Stimulated activated CD8-positive, alpha-beta memory T cell treated with anti-CD3 and anti-CD28 coated beads, Interleukin-15, amount 100 ng/mL, for 4 hours (primary cell): ENCODE measurements at places on chromosomes 13 and 19.
A peak's percentile ranks its signal among the peaks of the same experiment; 100 is the strongest.

GRCh38 chr19:47644743-47645482 is 36.0 kb downstream of the BICRA start:
- DNase-seq = no peak

GRCh38 chr19:2615782-2616181 is 86.7 kb downstream of the GNG7 start:
- DNase-seq = no peak

GRCh38 chr13:60584976-60585375 is 188.0 kb downstream of the TDRD3 start:
- no peak for DNase-seq

- DNase-seq = peak; percentile 87
Measured at GRCh38 chr19:51339687-51340656, 2.0 kb downstream of the VSIG10L start.

- DNase-seq = no peak
Measured at GRCh38 chr13:48801255-48801654, 147.5 kb downstream of the CYSLTR2 start.

GRCh38 chr13:50780201-50781015 is 63.1 kb downstream of the DLEU7 start:
- no peak for DNase-seq

DNA sequence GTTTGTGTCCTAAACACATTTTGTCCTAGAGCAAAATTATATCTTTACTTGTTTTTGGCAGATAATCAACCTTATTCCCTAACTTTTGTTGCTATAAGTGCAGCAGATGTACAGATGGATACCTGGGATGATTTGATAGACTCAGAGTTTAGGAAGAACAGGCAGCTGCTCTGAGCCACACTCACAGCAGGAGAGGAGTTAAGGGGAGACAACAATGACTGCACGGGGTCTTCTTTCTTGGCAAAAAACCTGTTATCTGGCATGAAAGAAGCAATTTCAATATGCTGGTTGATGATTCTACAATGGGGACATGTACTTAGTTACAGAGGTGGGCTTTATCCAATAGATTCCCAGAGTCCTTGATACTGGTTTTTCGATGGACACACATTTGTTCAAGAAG is 258.9 kb upstream of the PCDH9 start:
- DNase-seq = no peak

DNA sequence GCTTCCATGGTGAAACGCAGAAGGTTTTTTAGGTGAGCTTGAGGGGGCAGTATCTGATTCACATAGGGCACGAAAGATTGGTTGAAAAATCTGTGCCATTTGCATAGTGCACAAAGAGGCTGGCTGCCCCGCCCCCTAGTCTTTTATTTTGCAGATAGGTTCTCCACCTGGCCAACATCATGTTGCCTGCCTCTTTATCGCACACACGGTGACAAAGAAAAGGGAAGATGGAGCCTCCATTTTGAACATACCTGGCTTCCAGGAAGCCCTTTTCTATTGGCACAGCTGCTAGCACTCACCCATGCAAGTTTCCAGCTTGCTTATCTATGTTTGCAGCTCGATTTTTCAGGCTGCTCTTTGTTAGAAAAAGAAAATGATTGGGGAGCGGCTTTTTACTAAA is 316.2 kb upstream of the KLHL1 start:
- no peak for DNase-seq

DNA sequence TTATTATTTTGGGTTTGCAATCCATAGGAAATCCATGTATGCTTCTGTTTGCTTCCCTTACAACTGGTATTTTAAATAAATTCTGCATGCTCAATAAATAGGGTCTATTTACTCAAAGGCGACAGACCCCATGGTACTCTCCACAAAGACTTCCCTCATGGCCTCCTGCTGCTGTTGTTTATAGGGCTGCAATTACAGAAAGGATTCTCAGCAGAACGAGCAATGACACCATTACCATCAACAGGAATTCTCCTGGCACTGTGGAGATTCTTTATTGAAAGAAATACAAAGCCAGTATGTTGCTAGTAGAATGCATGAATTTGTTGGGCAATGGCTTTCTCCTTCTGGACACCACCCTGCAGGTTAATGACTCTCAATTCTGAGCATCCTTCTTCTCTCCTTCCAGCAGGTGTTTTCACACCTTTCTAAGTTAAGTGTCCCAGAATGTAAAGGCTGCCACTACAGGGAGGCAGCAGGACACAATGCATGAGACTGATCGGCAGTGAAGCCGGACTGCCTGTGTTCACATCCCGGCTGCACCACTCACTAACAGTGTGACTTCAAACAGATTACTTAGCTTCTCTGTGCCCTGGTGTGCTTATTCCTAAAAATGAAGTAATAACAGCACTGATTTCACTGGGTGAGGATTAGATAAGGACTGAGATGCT is 360.2 kb downstream of the DNAJC15 start:
- no peak for DNase-seq

GRCh38 chr19:45883881-45884681 is 1.9 kb downstream of the IRF2BP1 start:
- no peak for DNase-seq

DNA sequence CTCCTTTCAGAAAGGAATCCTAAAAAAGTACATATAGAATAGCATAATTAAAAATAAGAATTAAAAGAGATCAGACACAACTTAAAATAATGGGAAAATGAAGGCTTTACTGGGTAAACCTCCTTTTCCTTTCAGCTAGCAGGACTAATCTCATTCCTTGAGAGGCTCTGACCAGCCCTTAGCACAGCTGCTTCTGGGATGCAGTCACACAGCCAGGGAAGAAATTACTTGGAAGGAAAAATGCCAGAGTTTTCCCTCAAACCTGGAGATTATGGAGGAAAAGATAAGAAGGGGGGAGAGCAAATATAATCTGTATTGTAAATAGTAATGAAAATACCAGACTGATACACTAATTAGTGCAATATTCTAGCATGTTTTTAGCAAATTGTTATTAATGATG is 91.8 kb downstream of the LRCH1 start:
- DNase-seq = no peak

GRCh38 chr13:57627663-57628062 is 3.9 kb upstream of the PCDH17 start:
- DNase-seq = no peak

DNA sequence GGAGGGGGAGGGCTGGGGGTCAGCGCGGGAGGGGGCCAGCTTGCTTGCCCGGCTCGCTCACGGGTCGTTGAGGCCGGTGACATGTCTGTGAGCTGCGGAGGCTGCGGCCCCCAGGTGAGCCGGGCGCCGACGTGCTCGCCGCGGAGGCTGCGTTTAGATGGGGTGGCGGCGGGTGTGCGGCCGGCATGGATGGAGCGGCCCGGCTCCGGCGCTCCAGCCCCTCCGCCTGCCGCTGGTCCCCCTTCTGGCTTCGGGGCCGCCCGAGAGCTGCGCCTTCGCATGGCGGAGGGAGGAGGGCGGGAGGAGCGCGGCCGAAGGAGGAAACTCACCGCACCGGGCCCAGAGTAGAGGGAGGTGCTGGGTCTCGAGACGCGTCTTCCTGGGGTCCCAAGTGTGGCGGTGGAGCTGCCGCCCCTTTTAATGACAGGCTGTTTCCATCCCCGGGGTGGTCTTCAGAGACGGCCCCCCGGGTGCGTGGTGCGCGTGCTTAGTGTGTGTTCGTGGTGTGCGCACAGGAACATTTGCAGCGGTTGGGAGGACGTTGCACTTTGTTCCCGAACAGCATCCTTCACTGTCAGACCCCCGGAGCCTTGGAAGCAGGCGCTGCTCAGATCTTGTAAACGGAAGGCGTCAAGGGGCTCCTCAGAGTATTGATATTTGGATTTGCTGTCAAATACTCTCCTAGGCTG is at the start of gene AKAP11:
Gene AKAP11 (plus strand): TSS at position 38 of the 689 bp plus-strand sequence. CDS start 14,197 bp downstream, outside the sequence.
- peak; percentile 25 for DNase-seq

GRCh38 chr19:32598022-32598421 is 17.0 kb downstream of the PDCD5 start:
- DNase-seq = no peak
